Activated naive CD4-positive, alpha-beta T cell treated with anti-CD3 and anti-CD28 coated beads, Interleukin-2, amount 50 U/mL, for 16 hours (primary cell): ENCODE measurements at places on chromosomes 3 and 15.

DNA sequence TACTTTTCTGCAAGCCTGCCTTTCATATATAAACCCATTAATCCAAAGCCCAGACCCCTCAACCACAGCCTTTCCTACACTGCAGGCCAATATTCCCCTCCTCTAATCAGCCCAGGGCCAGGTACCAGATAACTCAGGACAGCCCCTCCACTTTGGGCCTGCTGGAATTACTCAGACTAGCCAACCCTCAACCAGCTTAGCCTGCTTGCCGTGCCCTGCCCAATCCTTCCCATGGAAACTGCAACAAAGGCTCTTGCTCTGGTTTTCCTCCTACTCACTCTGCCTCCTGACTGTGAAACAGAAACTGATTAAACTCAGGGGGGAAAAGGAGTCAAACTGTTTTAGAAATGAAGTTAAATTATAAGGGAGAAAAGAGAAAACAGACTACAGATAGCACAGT, 248.1 kb downstream of the KLF13 start:
- DNase-seq = no peak

DNA sequence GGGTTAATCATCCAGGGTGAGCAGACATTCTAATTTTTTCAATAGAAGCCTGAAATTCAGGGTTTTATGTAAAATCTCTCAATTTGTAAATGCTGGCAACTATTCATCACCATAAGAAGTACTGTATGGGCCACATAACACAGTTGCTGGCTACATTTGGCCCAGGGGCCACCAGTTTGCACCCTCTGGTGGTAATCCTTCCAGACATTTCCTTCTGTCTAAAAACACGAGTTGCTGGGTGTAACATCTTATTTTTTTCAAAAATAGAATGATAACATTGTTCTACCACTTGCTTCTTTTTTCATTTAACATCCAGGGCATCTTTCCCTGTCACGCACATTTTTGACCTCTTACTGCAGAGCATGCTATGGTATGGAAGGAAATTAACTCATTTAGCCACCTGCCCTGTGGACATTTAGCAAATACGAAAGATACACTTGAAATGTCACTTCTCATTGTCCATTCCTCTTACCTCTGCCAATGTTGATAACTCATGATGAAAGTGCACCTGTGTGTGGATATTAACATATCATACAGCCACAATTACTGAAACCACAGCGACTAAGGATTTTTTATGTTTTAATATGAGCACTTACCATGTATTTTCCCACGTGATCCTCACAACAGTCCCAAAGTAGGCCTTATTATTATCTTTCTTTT, 117.5 kb upstream of the ARHGEF3 start:
- no peak for DNase-seq

- no peak for DNase-seq
Measured at GRCh38 chr15:99762288-99762687, 29.1 kb upstream of the LYSMD4 start.

GRCh38 chr3:177602601-177603147, 405.4 kb upstream of the TBL1XR1 start:
- no peak for DNase-seq

DNA sequence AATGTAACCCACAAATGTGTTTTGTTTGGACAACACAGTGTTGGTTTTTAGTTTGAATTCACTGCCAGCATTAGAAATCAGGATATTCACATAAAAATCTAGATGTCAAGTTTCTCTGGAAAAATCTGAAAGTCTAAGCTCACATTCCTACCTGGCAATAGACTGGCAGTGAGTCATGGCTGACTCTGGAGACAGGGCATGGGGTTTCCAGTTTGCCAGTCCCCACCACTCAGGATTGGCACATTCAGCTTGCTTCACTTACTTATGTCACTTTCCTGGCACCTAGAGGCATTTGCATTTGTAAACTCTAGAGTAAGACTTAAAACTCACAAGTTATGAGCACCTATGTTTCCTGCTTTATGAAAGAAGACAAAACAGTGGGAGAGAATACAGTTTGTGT, 19.1 kb upstream of the SEC61A1 start:
- no peak for DNase-seq

DNA sequence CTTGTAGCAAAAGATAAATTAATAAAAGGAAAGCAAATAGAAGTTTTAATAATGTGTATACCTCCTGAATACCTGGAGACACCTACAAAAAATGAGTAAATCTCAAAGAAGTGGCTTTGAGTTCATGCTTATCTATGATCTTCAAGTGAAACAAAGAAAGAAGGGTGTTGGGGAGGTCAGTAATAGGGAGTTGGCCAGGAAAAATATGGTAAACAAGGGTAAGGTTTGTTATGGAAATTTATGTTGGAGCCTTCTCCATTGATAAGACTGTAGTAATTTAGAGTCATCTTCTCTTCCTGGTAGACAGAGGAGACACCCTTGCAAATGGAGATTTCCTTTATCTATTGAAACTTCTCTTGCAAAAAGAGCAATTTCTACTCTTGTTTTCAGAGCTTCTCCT, 6.6 kb upstream of the CCR8 start:
- DNase-seq = no peak

DNA sequence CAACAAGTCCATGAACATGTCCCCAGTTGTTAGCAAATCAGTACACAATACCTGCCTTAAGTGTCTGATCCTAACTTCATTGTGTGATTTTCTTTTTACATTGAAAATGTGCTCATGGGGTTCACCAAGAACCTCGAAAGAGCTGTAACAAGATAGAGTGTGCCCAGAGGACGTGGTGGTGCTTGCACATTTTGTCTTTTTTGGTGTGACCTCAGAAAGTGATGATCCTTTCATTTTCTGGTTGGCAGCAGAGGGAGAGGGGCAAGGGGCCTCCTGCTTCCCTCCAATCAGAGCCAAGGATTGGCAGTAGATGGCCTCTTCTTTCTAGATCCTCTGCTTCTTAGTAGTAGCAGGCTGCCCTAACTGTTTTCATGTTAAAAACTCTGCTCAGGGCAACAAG, 176.4 kb downstream of the OPA1 start:
- no peak for DNase-seq
